Fibroblast of mammary gland (primary cell): ENCODE measurements at places on chromosomes 1 and 21.

DNA sequence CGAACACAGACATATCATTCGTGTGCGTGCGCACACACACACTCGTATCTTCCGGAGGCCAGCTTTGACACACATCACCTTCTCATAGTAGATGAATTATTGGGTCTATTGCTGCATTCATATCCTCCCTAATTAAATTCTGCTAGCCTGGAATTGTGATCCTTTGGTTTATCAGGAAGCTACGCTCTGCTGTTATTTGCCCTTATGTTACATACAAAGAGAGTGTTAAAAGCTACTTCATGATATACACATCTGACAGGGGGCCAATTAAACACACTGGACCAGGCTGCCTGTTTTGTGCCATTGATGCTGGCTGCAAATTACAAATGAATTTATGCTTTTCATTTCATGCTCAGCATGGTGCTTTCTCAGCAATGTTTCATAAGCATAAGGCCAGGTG is 252.0 kb downstream of the RHOU start:
- no peak for DNase-seq

DNA sequence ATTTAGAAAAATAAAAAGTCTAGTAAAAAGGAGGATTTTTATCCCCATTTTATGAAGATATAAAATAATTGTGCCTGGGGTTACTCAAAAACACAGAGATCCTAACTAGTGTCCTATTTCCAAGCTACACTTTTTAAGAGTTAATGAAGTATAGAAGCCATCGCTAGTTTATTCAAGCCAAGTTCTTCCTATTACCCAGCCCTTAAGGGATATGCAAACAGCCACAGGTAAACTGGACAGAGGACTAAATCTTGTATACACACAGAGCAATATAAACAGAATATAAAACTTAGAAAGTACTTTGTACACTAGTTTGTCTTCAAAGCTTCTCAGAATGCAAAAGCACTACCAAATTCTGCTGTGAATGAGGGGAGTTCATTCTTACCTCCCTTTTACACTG is 111.1 kb downstream of the RERE start:
- no peak for DNase-seq

DNA sequence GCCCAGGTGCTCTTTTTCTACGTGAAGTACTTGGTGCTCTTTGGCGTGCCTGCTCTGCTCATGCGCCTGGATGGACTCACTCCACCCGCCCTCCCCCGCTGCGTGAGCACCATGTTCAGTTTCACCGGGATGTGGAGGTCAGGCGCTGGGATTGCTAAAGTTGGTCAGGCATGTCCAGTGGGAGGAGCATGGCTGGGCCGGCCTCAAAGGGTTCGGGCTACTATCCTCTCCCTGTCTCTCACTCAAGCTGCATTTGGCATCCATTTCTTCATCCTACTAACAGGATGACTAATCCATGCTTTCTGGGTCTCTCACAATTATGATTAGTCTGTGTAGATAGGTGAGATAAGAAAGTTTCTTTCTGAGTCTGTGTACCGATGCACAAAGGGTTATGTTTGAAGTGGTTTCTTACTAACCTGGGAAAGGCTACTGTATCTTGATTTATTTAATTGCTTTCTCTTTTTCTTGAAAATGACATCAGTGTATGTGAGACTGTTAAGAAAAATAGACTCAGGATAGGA is 135.9 kb downstream of the HHAT start:
- DNase-seq: peak; percentile 33

- DNase-seq: no peak
Measured at GRCh38 chr21:45999581-46000181, 18.1 kb downstream of the COL6A1 start.

- no peak for DNase-seq
Measured at GRCh38 chr1:114352797-114353196, 158.2 kb downstream of the TRIM33 start.
